ENCODE measurements at places on chromosomes 11 and 22.
A peak's percentile ranks its signal among the peaks of the same experiment; 100 is the strongest.

GRCh38 chr11:41613326-41613725, 153.9 kb upstream of the LRRC4C start:
- no peaks in the 10 kb centered on the region for H3K4me1 ChIP-seq
- no peaks in the 10 kb centered on the region for H3K27me3 ChIP-seq
- no peak overlapping the region for H3K27ac ChIP-seq
- H3K4me3 ChIP-seq, result no peak overlapping the region
- no peak for DNase-seq
- no peaks in the 10 kb centered on the region for H3K36me3 ChIP-seq

GRCh38 chr22:38041760-38042487, 15.3 kb upstream of the PICK1 start:
- no peak for DNase-seq
- H3K27me3 ChIP-seq, result no peaks in the 10 kb centered on the region
- H3K27ac ChIP-seq, result peak overlapping the region; percentile 54
- H3K36me3 ChIP-seq, result no peaks in the 10 kb centered on the region

DNA sequence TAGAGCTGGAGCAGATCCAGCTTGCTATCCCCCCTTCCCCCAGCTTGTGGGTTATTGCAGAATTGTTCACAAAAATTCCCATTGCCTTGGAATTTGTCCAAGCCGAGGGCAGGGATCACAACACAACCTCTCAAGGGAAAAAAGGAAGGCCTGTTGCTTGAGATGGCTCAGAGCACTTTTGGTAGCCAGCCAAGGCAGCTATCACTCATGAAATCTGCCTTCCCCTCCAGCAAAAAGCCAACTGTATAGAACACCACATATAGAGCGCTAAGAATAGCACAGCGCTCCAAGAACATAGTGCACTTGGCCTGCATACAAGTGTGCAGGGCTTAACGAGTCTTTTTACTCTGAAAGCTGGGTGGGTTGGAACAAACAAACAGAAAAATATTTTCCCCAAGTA, 46.2 kb downstream of the FAM83F start:
- no peak for DNase-seq
- no peaks in the 10 kb centered on the region for H3K36me3 ChIP-seq
- peak overlapping the region; percentile 62 for H3K27ac ChIP-seq
- H3K4me3 ChIP-seq, result no peak overlapping the region
- peaks cover 27% of the 10 kb centered on the region for H3K4me1 ChIP-seq

- H3K4me3 ChIP-seq, result no peak overlapping the region
- no peaks in the 10 kb centered on the region for H3K27me3 ChIP-seq
- no peak for DNase-seq
- H3K36me3 ChIP-seq, result no peaks in the 10 kb centered on the region
- H3K27ac ChIP-seq, result no peak overlapping the region
These were observed 299.7 kb downstream of the TBC1D22A start for GRCh38 chr22:47062126-47062525.

GRCh38 chr11:11620173-11620920, 1.5 kb downstream of the GALNT18 start:
- peak overlapping the region; percentile 58 for H3K4me3 ChIP-seq
- H3K27me3 ChIP-seq, result no peaks in the 10 kb centered on the region
- peak; percentile 68 for DNase-seq
- peak overlapping the region; percentile 74 for H3K27ac ChIP-seq
- H3K4me1 ChIP-seq, result no peaks in the 10 kb centered on the region

- DNase-seq, result no peak
- H3K27me3 ChIP-seq, result no peaks in the 10 kb centered on the region
- peak overlapping the region; percentile 81 for H3K27ac ChIP-seq
- H3K36me3 ChIP-seq, result no peaks in the 10 kb centered on the region
- no peaks in the 10 kb centered on the region for H3K4me1 ChIP-seq
These were observed 2.1 kb upstream of the OAF start for GRCh38 chr11:120208777-120209176.

- no peaks in the 10 kb centered on the region for H3K27me3 ChIP-seq
- no peak for DNase-seq
- peaks cover 8% of the 10 kb centered on the region for H3K4me1 ChIP-seq
- H3K36me3 ChIP-seq, result no peaks in the 10 kb centered on the region
- H3K4me3 ChIP-seq, result no peak overlapping the region
These were observed 155.2 kb downstream of the MAML2 start for GRCh38 chr11:96187822-96188221.

- no peak overlapping the region for H3K4me3 ChIP-seq
- no peaks in the 10 kb centered on the region for H3K36me3 ChIP-seq
- no peak for DNase-seq
- H3K4me1 ChIP-seq, result peaks cover 4% of the 10 kb centered on the region
- no peaks in the 10 kb centered on the region for H3K27me3 ChIP-seq
These were observed 33.6 kb downstream of the TMEM184B start for GRCh38 chr22:38239101-38239761.

DNA sequence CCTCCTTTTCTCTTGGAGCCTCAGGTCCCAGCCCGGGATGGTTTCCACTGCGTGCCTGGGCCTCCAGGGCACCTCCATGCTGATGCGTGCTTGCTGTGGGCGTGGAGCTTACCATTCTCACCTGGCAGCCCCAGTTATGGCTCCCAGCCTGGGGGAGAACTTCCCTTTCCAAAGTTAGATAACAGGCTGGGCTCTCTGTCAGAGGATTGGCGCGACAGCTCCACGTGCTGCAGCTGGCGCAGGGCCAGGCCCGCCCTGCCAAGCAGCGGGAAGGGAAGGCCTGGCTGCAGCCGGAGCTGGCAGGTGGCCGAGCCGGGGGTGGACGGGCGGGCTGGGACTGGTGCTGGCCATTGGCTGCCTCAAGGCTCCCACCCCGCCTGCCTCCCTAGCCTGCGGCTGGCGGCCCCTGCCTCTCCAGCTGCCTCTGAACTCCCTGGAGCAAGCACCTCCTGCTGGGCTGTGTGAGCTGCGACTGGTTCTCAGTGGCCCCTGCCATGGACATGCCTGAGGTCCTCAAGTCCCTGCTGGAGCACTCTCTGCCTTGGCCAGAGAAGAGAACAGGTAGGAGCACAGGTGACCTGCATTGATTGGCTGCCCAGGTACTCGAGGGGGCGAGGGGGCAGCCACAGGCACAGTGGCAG, 14.6 kb upstream of the TEF start:
- H3K27ac ChIP-seq, result peak overlapping the region; percentile 42
- peak overlapping the region; percentile 40 for H3K4me3 ChIP-seq
- no peaks in the 10 kb centered on the region for H3K36me3 ChIP-seq
- H3K27me3 ChIP-seq, result no peaks in the 10 kb centered on the region

DNA sequence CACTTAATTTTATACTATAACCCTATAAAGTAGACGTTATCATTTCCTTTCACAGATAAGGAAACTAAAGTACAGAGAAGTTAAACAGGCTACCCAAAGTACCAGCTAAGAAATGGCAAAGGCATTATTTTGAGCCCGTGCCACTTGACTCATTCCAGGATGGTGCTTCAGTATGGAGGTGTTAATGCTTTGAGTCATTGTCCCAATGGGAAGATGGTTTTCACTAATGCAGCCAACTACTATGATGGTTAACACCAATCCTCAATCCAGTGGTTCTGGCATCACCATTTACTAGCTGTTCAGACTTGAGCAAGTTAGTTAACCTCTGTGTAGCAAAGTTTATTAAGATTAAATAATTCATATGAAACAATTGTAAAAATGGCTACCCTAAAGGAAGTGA, 123.1 kb upstream of the SLC5A12 start:
- no peaks in the 10 kb centered on the region for H3K4me1 ChIP-seq
- H3K27me3 ChIP-seq, result no peaks in the 10 kb centered on the region
- DNase-seq, result no peak
- no peak overlapping the region for H3K27ac ChIP-seq

DNA sequence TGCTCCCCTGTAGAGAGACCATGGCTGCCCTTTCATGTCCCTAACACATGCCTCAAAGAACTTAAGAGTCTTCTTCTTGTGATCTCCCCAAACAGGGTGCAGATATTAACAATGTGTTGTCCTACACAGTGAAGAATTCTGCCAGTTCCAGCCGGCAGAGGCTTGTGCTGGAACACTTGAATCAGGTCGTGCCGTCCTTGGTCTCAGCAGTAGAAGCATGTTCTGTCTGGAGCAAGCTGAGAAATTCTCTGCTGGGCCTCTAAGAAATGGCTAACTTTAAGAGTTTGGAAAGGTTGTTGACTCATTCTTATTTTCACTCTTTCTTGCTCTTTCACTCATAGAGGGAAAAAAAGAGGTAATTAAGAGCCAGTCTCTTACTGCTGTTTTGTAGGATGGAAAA, 71.1 kb upstream of the SLC25A18 start:
- no peak overlapping the region for H3K4me3 ChIP-seq
- DNase-seq, result no peak
- no peaks in the 10 kb centered on the region for H3K36me3 ChIP-seq
- H3K27me3 ChIP-seq, result no peaks in the 10 kb centered on the region
- no peak overlapping the region for H3K27ac ChIP-seq

GRCh38 chr11:313787-314553, at the start of gene IFITM1:
Gene IFITM1 (plus strand): TSS chr11:314040. CDS start chr11:314171, 131 bp downstream.
- H3K27ac ChIP-seq, result peak within 1 kb of the TSS; percentile 84
- H3K36me3 ChIP-seq, result no peaks in the 10 kb centered on the region
- no peaks in the 10 kb centered on the region for H3K27me3 ChIP-seq
- peak within 1 kb of the TSS; percentile 60 for H3K4me3 ChIP-seq
- H3K4me1 ChIP-seq, result peaks cover 9% of the 10 kb centered on the region
- no peak for DNase-seq

GRCh38 chr11:65403607-65404121, 17.2 kb downstream of the FRMD8 start:
- H3K36me3 ChIP-seq, result no peaks in the 10 kb centered on the region
- H3K27me3 ChIP-seq, result no peaks in the 10 kb centered on the region
- DNase-seq, result no peak
- no peak overlapping the region for H3K4me3 ChIP-seq
- H3K27ac ChIP-seq, result peak overlapping the region; percentile 21

DNA sequence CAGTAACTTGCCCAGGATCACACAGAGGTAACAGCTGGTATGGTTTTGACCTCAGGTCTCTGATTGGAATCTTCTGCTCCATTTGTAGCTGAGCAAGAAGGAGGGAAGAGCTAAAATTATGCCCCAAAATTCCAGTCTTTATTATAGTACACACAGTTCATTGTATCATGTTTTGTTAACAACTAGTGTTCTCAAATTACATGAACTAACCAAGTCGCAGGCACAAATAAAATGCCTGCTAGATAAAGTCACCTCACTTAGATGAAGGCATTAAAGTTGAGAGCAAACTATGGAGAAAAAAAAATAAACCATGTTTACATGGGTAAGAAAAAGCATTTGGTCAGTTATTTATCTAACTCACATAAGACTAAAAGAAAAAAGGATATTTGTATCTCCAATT, 58.8 kb downstream of the PDGFD start:
- H3K4me3 ChIP-seq, result no peak overlapping the region
- H3K27ac ChIP-seq, result peak overlapping the region; percentile 26
- no peaks in the 10 kb centered on the region for H3K27me3 ChIP-seq

DNA sequence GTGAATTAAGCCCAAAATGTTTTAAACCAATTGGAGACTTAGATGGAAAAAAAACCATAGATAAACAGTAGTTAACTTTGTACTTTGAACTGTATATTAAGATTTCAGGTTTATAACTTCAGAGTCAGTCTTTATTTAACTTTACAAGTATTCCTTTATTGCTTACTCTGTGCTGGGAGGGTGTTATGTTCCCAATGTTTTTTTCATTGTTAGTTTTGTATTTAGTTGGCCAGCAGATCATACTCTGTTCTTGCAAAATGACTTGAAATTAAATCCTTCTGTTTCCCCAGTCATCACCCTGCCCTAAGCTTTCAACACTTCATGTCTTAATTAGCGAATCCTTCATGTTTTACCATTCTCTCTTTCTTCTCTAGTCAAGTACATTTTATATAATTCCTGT, 25.3 kb downstream of the SIK2 start:
- no peak overlapping the region for H3K27ac ChIP-seq
- H3K4me1 ChIP-seq, result no peaks in the 10 kb centered on the region
- no peaks in the 10 kb centered on the region for H3K27me3 ChIP-seq
- H3K36me3 ChIP-seq, result no peaks in the 10 kb centered on the region
- DNase-seq, result no peak

DNA sequence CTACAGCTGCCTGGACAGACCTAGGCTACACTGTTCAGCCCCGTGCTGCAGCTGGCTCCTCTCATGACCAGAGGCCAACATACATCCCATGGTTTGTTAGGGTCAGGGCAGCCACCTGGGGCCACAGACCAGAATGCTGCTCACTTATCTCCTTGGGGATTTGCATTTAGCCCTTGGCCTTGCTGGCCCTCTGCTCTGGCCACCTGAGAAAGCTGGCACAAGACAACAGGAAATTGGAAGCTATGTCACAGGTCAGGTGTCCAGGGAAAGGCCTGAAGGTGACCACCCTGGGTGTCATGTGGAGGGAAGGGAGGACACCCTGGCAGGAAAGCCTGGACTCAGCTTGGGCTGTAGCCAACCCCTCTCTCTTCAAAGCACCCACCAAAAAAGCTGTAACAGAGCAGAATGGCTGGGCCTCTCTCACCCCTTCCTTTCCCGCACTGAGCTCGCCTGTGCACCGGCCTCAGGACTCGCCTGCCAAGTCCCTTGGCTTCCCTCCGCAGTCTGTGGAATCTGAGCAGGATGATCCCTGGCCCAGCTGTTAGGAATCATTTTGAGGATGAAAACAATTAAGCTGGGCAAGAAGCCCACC, 86.3 kb downstream of the SNX19 start:
- H3K4me1 ChIP-seq, result peaks cover 7% of the 10 kb centered on the region
- H3K27me3 ChIP-seq, result no peaks in the 10 kb centered on the region
- peak overlapping the region; percentile 48 for H3K27ac ChIP-seq
- peak; percentile 51 for DNase-seq
- H3K4me3 ChIP-seq, result no peak overlapping the region

- peak overlapping the region; percentile 82 for H3K4me3 ChIP-seq
- peaks cover 3% of the 10 kb centered on the region for H3K4me1 ChIP-seq
- H3K27ac ChIP-seq, result peak overlapping the region; percentile 96
- H3K36me3 ChIP-seq, result no peaks in the 10 kb centered on the region
These were observed 554 bp upstream of the NECTIN1 start for GRCh38 chr11:119729581-119729927.

- H3K27me3 ChIP-seq, result no peaks in the 10 kb centered on the region
- no peaks in the 10 kb centered on the region for H3K4me1 ChIP-seq
- H3K36me3 ChIP-seq, result no peaks in the 10 kb centered on the region
- H3K4me3 ChIP-seq, result no peak overlapping the region
- no peak for DNase-seq
These were observed 25.7 kb downstream of the OPCML start for GRCh38 chr11:133506551-133507094.

GRCh38 chr11:6468712-6469495, 4.8 kb downstream of the TRIM3 start:
- no peaks in the 10 kb centered on the region for H3K27me3 ChIP-seq
- H3K27ac ChIP-seq, result no peak overlapping the region
- no peaks in the 10 kb centered on the region for H3K36me3 ChIP-seq
- peak; percentile 76 for DNase-seq

GRCh38 chr22:43370036-43370435, 26.9 kb upstream of the SCUBE1 start:
- no peak overlapping the region for H3K27ac ChIP-seq
- H3K4me3 ChIP-seq, result no peak overlapping the region
- DNase-seq, result no peak
- no peaks in the 10 kb centered on the region for H3K4me1 ChIP-seq

- no peaks in the 10 kb centered on the region for H3K27me3 ChIP-seq
- H3K4me3 ChIP-seq, result peak within 1 kb of the TSS; percentile 71
- H3K36me3 ChIP-seq, result no peaks in the 10 kb centered on the region
- peak; percentile 55 for DNase-seq
These were observed at the start of gene UBASH3B for GRCh38 chr11:122655527-122656072. Gene UBASH3B (plus strand): TSS chr11:122655722. CDS start chr11:122656050, 328 bp downstream.
